T-helper 1 cell (primary cell): ENCODE measurements at places on chromosomes 4 and X.

DNA sequence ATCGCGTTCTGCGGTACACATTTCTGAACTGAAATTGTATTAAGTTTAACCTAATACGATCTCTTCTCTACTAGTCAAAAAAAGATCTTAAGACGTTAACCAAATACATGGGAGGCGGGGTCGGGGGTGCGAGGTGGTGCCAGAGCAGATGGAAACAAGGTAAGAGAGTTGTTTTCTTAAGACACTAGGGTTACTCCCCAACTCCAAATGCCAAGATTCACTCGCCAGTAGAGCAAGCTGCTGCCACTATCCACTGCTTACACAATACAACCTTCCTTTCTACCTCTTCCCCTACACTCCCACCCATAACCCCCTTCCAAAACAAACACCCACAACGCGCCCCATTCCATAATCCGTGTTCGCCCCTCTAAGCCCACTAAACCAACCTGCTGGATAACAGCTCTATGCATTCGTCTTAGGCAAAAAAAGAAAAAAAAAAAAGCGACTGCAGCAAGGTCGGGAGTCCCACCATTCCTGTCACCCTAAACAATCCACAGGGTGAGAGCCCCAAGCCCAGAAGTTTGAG lies 1.3 kb downstream of the LCORL start:
- no peak for DNase-seq

- DNase-seq, result no peak
Measured at GRCh38 chr4:143488687-143489086, 24.8 kb upstream of the SMARCA5 start.

GRCh38 chr4:119131164-119131563 lies 4.5 kb upstream of the MYOZ2 start:
- no peak for DNase-seq

DNA sequence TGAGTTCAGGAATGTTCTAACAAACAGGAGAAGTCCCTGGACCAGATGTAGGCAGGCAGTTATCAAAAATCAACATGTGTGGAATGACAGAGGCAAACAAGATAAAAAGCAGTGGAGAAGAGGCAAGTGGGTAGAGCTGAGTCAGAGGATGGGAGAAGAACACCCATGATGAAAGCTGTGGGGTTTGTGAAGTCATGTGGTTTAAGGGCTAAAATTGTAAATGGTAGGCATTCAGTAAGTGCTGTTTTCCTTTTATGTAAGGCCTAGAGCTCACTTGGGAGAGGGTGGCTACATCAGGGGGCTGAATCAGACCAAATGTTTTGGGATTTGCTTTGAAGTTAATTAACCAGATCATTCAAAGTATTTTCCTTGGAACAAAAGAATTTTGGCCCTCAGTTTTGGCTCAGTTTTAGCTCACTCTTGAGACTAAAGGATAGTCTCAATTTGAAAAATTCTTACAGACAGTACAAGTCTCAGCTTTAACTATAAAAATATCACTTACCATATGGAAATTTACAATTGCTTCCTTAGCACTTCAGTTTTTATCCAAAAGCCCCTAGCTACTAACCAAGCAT lies 114.5 kb upstream of the PCDH7 start:
- no peak for DNase-seq

DNA sequence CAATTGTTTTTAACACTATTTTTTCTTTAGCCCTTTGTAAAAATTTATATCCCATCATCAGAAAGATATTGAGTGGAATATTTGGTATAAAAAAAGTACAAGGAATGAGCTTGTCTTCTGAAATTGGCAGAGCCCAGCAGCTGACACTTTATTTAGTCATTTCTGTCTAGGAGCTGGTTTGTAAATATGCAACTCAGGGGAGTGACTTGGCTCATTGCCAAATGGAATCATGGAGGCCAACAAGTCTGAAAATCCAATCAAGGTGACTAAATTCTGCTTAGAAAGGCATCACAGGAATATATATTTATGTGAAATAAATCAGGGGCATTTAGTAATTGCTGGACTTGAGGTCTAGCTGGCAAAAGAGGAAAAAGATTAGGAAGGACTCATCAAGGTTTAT lies 74.4 kb downstream of the OTC start:
- no peak for DNase-seq

DNA sequence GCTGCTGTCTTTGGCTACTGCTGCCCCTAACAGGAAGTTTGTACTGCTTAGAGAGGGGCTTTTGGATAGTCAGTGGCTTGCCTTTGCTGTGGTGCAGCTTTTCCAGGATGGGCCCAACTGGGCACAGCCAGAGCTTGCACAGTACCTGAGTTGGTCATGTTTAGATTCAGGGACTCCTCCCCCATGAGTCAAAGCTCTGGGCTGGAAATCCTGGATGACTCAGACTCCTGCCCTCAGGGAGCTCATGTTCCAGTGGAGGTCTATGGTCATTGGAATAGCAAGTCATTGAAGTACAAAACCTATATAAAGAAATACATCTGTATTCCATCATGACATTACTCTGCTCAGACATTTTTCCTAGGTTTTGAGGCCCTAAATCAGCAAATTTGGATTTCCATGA lies 66.7 kb upstream of the PJA1 start:
- DNase-seq, result no peak

DNA sequence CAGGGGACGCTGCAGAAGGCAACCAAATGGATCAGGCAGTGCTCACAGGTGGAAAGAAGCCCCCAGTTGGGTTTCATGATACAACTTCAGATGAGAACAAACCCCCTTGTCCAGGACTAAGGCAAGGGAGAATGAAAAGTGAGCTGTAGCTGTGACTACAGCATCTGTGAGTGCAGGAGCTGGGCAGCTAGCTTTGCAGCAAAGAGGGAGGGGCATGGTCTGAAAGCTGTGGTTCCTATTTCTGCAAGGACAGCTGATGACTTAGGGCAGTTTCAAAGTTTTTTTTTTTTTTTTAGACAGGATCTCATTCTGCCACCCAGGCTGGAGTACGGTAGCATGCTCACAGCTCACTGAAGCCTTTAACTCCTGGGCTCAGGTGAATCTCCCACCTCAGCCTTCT lies 1317.4 kb upstream of the DIAPH2 start:
- no peak for DNase-seq

- no peak for DNase-seq
Measured at GRCh38 chrX:120331116-120331515, 19.9 kb upstream of the TMEM255A start.

- no peak for DNase-seq
Measured at GRCh38 chr4:120821977-120822376, 100.5 kb downstream of the PRDM5 start.

GRCh38 chr4:174275101-174275500 lies 8.4 kb downstream of the FBXO8 start:
- no peak for DNase-seq

GRCh38 chr4:184705692-184706091 lies 28.2 kb downstream of the CENPU start:
- peak; percentile 83 for DNase-seq

GRCh38 chr4:4779486-4779885 lies 80.0 kb upstream of the MSX1 start:
- DNase-seq, result no peak

GRCh38 chr4:56764775-56765174 lies 56.7 kb downstream of the SPINK2 start:
- DNase-seq, result no peak

DNA sequence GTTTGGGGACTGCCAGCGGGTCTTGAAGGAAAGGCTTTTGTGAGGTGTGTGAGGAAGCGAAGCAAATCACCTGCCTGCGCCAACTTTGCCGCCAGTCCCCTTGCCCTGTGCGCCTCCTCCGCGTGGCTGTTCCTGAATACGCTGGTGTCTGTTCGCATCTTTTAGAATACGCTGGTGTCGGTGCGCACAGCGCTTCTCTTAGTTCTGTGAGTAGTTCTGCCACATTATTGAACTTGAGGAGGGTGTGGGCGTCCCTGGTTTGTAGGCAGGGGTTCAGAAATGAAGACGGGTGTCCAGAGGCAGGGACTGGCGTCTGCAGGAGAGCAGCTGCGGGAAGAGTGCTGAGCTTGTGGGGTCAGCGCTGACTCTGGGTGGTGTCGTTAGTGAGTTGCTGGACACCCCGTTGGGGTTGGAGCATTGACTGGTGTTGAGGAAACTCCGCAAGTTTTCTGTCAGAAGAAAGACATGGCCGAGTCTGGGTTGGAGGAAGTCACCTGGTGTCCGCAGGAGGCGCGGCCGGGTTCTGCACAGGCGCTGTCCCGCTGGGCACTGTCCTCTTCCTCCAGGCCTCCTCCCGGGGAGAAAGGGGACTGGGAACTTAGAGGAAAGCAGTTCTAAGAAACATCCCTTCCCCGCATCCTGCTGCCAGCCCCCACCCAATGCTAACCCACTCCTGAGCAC lies 930 bp downstream of the ZNF718 start:
- peak; percentile 26 for DNase-seq

DNA sequence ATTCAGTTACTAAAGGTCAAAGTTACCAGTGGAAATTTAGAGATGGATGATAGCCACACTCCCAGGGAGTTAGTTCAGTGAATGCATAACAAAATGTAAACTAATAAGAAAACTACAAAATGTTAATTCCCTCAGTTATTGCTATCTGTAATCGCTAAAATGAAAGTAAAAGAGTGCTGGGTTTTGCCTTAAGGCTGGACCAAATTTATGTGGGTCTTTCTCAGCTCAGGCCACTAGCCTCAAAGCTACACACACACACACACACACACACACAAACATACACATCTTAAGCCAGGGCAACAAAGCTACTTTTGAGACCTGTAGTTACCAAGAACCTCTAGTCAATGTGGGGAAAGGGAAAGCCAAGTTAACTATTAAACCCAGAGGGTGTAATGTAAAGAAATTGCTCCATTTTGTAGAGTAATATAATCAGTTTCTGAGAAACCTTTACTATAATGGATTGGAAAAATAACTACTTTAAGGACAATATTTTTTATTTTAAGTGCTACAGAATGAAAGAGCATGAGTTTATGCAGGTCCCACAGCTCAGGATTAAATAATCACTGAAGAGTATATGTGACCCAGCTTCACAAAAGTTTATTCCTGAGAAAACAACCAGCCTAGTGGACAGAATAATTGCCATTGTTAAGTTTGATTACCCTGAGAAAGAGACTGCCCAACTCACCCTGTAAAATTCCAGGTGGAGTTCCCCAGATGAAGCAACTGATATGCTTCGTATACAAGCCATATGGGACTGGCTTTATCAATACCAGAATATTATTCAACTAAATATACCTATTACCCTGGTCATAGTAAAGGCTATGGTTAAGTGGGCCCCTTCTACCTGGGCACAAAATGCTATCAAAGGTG lies 8.9 kb upstream of the UGT2A3 start:
- no peak for DNase-seq

DNA sequence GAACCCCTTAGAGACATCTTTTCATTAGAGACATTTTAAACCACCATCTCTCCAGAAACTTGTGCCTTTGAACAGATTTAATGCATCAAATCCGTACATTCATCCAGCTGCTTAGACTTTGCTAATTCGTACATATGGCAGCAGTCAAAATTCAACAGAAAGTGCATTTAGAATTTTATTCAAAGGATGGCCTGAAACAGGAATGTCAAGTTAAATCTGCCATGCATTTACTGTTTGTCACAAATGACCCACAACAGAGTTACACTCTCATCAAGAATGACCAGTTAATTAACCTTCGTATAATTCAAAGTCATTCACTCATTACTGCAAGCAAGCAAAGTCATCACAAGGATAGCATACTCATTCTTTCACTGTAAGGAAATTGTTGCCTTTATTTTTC lies 284.3 kb downstream of the SLC7A11 start:
- no peak for DNase-seq

- DNase-seq, result no peak
Measured at GRCh38 chrX:1455948-1456280, 3.2 kb upstream of the ASMTL start.

- DNase-seq, result no peak
Measured at GRCh38 chrX:96183391-96183790, 501.3 kb upstream of the DIAPH2 start.

GRCh38 chr4:157080605-157081004 lies 4.7 kb downstream of the GLRB start:
- DNase-seq, result no peak

GRCh38 chrX:115966920-115967319 lies 203.6 kb upstream of the AGTR2 start:
- no peak for DNase-seq

- no peak for DNase-seq
Measured at GRCh38 chr4:1092026-1092982, 21.1 kb downstream of the RNF212 start.

GRCh38 chr4:125703443-125703842 lies 388.7 kb downstream of the FAT4 start:
- DNase-seq, result no peak

- DNase-seq, result no peak
Measured at GRCh38 chr4:99215521-99215920, 3.5 kb downstream of the ADH6 start.

- no peak for DNase-seq
Measured at GRCh38 chr4:35461931-35462659, 782.2 kb downstream of the ARAP2 start.

DNA sequence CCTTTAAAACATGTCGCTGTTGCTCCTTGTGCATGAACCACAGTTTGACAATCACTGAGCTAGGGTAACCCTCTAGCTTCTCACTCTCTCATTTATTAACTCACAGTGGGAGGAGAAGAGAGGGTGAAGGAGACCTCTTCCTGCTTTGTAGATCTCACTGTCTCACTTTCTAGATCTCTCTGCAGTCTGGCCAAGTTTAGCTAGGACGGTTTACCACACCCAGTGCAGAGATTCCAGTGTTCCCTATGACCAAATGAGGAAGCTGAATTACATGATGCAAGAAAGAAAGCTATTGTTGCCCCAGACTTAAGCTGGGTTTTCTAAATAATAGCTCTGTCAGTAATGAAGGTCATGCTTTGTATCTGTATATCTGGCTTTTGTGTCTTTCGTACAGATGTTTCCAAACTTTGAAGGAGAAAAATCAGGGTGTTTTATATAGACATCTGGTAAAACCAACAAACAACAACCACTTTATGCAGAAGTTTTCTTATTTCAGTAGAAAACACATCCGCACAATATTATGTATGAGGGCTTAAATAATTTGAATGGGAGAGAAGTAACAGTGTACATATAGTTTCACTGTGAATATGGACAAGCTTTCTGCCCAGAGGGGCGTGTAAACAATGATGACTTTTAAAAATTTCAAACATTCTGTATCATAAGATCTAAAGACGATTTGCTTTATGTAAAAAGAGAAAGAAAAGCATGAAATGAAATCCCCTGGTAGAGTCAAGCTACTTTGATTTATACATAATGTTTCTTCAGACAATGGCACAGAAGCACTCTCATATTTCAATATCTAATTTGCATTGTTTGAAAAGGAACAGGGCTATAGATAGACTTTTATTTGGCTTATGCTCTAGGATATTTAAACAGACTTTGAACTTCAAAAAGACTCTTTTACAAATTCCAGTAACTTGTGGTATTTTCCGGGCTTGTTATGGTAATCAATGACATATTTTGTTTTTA lies 582.3 kb downstream of the FSTL5 start:
- no peak for DNase-seq

DNA sequence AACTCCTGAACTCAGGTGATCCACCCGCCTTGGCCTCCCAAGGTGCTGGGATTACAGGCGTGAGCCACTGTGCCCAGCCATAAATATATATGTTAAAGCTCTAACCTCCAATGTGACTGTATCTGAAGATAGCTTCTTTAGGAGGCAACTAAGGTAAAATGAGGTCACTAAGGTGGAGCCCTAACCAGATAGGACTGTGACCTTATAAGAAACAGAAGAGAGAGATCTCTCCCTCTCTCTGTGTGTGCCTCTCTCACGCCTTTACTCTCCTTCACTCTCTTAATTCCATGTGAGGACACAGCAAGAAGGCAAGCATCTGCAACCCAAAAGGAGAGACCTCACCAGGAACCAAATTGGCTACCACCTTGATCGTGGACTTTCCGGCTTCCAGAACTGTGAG lies 926 bp upstream of the MAGIX start:
- no peak for DNase-seq

- no peak for DNase-seq
Measured at GRCh38 chr4:33625748-33626147, 2618.6 kb downstream of the ARAP2 start.
